ENCODE measurements at places on chromosomes 2 and 18.

- DNase-seq = no peak
These were observed 13.6 kb downstream of the B3GNT2 start for GRCh38 chr2:62209427-62209991.

DNA sequence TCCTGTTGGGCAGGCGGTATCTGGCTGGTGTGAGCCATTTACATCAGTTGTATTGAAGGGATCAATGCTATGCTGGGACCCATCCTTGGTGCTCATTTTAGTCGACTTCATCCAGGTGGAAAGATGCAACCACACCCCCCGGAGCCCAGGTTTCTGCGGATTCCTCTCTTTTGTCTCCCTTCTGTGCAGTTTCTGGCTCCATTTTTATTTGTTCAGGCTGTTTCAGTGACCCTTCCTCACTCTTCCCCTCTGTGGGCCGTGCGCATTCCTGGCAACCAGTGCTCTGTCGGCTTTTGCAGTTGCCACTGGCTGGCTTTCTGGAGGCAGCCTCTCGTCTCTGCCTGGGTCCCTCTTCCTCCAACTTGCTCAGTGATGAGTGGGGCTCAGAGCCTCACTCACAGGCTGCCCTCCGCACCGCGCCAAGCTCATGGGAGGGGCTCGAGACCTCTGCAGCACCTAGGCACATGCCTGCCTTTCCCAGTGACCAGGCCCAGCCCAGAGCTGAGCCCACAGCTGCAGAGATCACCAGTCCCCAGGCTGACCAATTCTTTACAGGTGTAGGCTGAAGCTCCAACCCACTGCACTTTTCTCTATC, 12.1 kb downstream of the SH3RF3 start:
- DNase-seq = no peak

DNA sequence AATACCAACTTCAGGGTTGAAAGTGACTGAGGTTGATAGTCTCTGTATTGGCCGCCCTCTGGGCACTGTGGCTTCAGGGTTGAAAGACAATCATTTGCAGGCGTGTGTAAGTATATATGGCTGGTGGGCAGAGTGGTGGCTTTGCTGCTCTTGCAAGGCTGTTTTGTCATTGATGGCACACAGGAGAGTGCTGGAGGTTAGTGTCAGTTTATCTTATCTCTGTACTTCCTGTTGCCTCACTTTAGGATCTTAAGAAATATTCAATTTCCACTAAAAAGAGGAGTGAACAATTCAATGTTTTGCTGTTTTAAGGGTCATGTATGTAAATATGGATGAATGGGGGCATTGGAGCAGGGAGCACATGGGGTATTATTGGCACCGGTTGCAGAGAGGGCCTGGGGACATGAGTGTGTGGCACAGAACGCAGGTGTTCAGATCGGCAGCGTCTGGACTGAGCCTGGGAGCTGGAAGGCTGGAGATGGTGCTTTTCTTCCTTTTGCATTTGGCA, 51.5 kb downstream of the NCK2 start:
- DNase-seq = no peak

DNA sequence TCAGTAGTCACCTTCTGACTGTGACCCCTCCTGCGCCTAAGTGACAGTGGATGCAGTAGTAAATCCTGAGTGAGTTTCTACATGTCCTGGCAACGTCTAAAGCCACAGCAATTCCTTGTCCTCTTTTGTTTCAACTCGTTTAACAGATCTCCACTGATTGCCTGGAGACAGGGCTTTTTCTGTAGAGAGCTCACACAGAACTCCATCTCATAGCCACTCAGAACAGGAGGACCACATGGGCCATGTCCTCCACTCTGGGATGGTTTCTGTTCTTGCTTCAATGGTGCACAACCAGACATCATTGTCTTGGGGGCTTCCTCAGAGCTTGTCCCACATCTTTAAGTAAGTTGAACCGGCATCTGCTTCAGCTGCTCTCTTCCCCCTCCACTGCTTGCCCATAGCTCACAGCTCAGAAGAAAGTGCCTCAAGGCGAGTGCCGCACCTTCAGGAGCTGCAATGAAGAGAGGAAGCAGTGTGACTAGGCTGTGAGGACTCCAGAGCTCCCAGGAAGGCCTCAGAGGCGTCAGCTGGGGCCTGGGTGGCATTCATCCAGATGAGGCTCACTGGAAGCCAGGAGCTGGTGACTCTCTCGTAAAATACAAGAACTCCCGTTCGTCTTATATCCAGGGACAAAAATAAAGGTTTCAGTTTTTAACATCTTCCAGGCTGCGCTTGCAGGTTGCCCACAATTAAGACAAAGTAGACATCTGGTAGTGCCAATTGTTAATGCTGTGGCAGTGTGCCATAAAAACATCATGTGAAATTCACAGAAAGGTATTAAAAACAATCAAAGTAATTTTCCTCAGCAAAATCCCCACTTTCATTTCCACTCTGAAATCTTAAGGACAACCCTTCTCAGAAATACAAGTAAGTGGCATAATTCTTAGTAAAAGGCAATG, 37.3 kb downstream of the ST3GAL5 start:
- no peak for DNase-seq

DNA sequence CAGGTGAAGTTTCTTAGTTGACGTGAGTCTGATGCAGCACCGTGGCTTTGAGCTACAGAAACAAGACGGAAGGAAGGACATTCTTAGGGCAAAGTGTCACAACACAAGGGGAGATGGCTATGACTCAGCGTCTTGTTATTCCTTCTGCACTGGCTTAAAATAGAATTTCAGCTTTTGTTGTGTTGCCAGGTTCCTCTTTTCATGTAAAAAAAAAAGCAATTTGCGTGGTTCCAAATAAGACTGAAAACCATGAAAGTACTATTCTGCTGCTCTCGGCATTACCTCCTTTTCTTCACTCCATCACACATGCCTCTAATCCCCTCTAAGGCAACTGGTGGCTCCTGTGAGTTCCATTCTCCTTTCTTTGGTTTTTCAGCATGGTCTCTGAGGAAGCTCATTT, 150.1 kb downstream of the ANTXR1 start:
- no peak for DNase-seq

DNA sequence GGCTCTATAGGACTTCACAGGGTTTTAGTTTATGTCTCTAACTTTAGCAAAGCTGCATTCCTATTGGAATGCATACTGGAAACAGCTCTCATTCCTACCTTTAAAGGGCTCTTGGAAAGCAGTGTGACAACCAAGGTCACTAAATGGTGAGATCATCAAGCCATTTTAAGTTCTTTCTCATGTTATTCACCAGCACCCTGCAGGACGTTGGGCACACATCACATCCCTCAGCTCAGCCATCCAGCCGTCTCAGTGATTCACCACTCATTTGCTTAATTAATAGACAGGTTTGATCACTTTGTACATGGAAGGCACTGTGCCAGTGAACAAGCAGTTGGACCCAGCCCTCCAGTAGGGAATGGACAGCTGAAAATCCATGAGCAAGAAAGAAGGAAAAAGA, 32.2 kb upstream of the RBM44 start:
- DNase-seq = no peak

DNA sequence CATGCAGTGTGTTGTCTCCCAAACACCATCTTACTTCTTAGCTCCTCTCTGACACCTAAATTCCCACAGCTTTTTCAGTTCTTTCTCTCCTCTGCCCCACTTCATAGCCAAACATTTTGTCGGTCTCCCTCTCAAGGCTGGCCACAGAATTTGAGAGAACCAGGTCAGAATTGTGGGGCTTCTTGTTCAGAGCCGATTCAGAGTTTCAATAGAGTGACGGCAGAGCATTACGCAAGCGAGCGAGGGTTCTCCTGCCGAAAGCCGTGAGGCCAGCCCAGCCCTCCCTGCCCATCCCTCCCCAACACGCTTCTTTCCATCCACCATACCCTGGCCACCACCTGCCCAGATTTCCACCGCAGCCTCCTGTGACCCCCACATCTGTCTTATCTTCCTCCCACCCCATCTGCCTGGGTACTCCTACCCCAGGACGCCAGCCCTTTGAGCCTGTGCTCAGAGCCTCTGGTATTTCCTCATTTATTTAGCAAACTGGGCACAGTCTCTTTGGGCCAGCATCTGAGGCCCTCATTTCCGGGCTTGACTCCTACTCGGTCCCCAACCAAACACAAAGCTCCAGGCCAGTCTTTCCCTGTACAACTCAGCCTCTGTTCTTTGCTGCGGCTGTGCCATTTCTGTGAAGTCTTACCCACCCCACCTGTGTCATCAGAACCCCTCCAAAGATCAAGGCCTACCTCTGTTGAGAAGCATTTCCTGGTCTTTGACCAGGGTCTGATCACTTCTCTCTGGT, 70.0 kb upstream of the MAP4K4 start:
- DNase-seq = no peak

DNA sequence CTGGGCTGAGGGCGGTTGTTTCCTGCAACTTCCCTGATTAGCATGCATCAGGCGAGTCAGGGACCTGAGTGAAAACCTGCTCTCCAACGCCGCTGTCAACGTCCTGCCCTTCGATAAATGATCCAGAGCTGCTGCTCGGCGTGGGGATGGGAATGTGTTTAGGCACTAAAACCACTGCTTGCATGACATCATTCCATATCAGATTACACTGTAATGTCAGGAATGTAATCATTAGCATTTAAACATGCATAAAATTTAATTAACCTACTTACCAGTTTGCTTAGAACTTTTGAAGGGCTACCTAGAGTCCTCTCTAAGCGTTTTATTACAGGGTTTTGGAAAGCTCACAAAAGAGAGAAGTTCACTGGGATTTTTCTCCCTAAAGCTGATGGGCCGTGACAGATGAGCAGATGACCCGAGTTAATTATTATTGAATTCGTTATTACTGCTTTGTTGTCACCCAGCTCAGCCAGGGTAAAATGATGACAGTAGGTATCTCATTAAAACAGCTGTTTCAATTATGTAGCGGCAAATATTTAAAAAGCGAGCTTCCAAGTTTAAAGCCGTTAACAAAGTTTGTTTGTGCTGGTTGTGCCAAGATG, 685.6 kb upstream of the SALL3 start:
- no peak for DNase-seq

- no peak for DNase-seq
These were observed 73.1 kb upstream of the PDE1A start for GRCh38 chr2:182499706-182500470.

- DNase-seq = no peak
These were observed 20.8 kb downstream of the CABLES1 start for GRCh38 chr18:23156134-23156533.

GRCh38 chr2:42046819-42047487, 868 bp upstream of the PKDCC start:
- peak; percentile 63 for DNase-seq

DNA sequence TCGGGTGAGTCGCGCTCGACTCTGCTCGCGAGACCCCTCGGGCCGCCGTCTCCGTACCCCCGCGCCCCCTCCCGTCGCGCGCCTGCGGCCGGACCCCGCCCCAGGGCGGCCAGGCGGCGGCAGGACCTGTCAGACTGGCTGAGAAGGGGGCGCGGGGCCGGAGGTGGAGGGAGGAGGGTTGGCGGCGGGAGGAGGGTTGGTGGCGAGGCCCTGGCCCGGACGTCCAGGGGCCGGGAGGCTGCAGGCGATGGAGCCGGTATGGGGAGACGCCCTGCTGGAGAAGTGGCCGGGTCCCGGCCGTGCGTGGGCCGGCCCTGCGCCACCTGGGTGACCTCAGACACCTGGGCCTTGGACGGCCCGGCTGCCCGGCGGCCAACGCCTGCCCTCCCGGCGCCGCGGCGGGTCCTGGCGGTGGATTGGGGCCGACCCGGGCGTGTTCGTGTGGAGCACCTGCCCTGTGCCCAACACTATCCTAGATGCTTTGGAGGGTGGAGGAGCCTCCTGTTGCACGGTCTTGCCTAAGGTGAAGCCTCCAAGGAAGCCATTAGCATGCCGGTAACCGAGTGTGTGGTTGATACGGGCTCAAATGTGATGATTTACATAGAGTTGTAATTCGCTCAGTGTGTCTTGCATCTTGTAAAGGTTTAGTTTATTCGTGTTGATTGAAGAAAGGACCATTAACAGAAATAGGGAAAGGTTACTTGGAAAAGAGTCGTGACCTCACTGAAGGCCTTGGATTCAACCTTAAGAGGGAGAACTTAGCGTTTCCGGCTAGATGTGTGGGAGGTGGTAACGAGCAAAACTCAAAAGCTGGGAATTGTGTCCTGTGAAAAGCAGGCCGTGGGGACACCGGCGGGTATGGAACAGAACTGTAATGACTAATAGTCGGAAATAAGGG, 550 bp downstream of the MYL12B start:
- DNase-seq = no peak

DNA sequence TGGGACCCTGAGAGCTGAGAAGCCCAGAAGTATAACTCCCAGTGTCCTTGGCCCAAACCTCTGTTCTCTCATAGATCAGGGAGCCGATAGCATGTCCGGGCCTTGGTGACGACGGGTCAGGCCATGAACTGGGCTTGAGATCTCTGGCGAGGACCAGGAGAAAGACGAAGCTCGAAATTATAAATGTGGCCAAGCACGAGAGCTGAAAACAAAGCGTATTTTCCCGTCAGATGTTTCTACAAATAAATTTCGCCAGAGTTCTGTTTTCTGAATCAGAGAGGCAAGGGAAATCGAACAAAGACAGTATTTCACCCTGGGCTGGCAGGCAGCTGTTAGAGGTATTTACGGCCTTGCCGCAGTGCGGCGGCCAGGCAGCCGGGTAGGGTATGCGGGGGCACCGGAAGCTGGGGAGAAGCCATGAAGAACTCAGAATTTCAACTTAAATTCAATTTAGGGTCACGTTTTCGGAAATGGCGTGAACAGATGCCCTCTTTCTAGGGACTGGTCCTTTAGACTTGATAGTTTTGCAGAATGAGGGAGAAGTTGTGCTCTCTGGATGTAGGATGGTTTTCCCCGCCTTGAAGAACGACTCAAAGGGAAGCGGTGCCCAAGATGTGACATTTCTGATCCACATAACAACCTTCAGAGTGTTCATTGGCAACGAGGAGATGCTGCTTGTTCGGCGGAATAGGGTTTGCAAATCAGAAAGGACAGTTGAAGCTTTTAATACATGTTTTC, 9.6 kb downstream of the HOXD8 start:
- peak; percentile 39 for DNase-seq

- DNase-seq = no peak
These were observed 111.8 kb downstream of the PRKCE start for GRCh38 chr2:45763255-45763654.

GRCh38 chr2:160694631-160695030, 201.0 kb upstream of the RBMS1 start:
- no peak for DNase-seq

GRCh38 chr2:223297788-223298187, 245.8 kb downstream of the KCNE4 start:
- peak; percentile 35 for DNase-seq

GRCh38 chr2:237637429-237638135, 10.2 kb downstream of the LRRFIP1 start:
- DNase-seq = no peak

GRCh38 chr2:14306268-14306861, 326.2 kb upstream of the LRATD1 start:
- no peak for DNase-seq

DNA sequence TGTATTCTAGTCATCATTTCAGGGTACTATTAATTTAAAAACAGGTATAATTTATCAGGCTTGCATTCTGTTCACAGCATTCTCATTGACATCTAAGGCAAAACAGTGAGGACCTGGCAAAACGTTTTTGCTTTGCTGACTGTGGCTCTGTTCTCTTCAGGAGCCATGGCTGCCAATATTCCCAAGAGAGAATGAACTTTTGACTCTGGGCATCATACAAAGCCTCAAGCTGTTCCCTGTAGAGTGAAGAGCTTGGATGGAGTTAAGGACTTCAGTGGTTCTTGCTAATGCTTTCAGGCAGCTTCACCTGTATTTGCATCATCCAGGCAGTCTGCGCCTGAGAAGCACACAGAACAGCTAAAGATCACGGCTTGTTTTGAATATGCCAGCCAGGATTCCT, 65.9 kb upstream of the CAVIN2 start:
- no peak for DNase-seq

All from brain (organoid and tissue), 16 donors.